ENCODE measurements at places on chromosomes 7 and 10.

GRCh38 chr10:95661818-95662217 is 5.3 kb upstream of the ALDH18A1 start:
- DNase-seq: no peak

- no peak for DNase-seq
These were observed 20.0 kb downstream of the TMEM106B start for GRCh38 chr7:12231097-12231496.

- no peak for DNase-seq
These were observed 7.3 kb upstream of the ZNF777 start for GRCh38 chr7:149468208-149468607.

DNA sequence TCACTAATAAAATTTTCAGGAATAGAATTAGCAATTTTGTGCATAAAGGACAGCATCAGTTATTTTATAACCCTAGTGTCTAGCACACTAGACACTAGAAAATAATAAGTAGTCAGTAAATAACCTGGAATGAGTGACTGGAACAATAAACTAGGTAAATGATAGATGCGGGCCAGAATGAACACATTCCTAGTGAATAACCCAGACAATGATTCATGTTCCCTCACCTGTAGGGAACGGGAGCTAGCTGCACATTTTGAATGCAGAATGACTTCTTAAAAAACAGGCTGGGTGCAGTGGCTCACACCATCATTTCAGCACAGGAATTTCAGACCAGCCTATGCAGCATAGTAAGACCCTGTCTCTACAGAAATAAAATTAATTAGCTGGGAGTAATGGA is 3.2 kb upstream of the ATOH7 start:
- no peak for DNase-seq

DNA sequence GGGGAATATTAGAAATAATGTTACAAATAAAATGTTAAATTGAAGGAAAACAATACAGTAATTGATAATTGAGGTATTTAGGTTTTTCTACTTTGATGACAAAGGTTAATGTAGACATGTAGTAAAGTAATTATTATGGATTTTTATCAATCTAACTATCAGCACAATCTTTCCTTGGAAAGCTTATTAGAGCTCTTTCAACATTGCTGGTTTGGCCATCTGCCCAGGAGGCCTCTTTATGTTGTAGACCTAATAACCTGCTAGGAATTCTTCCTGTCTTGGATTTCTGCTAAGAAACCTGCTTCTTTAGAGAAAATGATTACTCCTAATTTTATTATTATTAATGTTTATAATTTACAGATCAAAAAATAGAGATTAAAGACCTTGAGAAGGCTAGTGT is 78.9 kb downstream of the CHRM2 start:
- no peak for DNase-seq

DNA sequence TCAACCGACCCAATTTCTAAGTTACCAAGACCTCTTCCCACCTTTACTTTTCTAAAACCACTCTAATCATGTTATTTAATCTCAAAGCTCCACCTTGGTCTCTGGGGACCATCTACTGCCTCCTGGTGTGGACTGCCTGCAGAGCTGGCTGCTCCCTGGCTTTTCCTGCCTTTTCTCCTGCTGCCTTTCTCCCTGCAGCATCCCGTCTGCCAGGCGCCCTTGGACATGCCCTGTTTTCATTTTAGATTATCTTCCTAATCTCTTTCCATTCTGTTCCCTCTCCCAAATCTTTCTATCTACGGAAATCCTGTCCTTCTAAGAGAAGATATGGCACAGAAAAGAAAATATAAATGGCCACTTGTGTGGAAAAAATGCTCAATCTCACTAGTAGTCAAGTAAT is 23.1 kb downstream of the TCAF1 start:
- DNase-seq: no peak

GRCh38 chr10:75201793-75202307 is 8.7 kb upstream of the VDAC2 start:
- no peak for DNase-seq

DNA sequence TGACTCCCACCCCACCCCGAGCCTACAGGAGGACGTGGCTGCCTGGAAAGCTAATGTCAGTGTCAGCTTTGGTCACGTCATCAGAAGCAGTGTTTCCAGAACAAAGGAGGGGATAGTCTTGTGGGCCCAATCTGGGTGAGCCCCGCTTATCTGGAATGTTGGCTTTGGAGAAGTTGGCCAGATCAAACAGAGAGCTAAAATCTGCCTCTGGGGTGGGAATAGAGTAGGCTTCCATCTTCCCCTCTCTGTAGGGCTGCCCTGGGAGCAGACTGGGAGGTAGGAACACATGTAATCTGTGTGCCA is 32.5 kb downstream of the SRRM3 start:
- DNase-seq: no peak
